ENCODE measurements at places on chromosomes 6 and 20. TPM values are rescaled to one million over a fixed set of nuclear protein-coding genes. Genes with fewer than 3 reads are reported as not detected.
A peak's percentile ranks its signal among the peaks of the same experiment; 100 is the strongest.

FOXS1 gene
- not detected for total RNA-seq

CTCFL gene
- not detected for total RNA-seq

PRR18 gene
- total RNA-seq: not detected

TCEA2 gene
- 28.4 TPM for total RNA-seq

OTOR gene
- not detected for total RNA-seq

ARG1 gene
- total RNA-seq: 0.36 TPM

SLPI gene
- total RNA-seq: not detected

NMBR gene
- total RNA-seq: not detected

HLA-G gene
- total RNA-seq: 2.9 TPM

- no peak overlapping the region for H3K4me3 ChIP-seq
- DNase-seq: no peak
- no peaks in the 10 kb centered on the region for H3K36me3 ChIP-seq
- no peak overlapping the region for H3K27ac ChIP-seq
- no peaks in the 10 kb centered on the region for H3K27me3 ChIP-seq
These were observed 14.9 kb downstream of the CST3 start for GRCh38 chr20:23622839-23623343.

DNA sequence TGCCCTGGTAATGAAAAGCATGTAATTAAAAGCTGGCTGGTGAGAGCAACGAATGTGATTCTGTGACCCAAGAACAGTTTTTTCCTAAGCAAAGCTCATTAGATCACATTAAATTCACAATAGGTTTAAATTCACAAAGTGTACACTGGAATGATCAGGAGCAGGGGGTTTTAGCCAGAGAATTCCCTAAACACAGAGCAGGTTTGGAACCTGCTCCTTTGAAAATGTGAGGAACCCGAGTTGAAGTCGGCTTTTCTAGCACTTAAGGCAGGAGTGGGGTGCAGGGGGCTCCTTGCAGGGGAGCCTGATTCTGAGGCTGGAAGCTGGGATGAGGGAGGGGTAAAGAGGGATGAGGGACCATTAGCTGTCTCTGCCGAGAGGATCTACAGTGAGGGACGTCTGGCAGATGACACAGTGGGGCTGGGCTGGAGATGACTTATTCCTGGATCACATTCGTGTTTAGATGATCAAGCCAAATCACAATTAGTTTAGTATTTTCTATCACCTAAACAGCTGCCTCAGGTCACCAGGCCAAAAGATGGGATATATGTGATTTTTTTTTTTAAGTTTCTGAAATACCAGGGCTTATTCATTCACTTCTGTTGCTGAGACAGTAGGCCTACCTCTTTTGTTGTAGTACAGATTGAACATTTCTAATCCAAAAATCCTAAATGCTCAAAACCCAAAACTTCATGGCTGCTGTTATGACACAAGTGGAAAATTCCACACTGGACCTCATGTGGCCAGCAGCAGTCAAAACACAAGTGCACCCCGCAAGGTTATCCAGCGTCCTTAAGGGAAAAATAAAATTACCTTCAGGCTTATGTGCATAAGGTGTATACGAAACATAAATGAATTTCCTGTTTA is 93.1 kb upstream of the HIVEP1 start:
- H3K36me3 ChIP-seq: no peaks in the 10 kb centered on the region
- no peak for DNase-seq
- H3K27me3 ChIP-seq: no peaks in the 10 kb centered on the region
- H3K27ac ChIP-seq: no peak overlapping the region

DNA sequence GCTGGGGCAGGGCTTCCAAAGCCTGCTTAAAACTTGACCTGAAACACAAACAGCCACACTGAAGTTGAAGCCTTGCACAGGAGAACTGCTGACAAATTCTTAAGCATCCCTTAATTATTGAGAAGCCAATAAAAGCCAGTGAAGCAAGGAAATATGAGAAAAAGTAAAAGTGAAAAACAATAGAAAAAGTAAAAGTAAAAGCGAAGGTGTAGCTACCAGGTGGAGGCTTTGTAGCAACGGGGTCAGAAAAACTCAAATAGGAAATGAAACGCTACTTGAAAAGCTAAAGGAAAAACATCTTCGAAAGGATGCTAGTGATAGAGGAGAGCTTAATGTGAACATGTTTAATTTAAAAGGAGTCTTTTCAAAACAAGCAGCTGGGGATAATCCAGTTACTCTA is 97.4 kb downstream of the IRF4 start:
- peaks cover 23% of the 10 kb centered on the region for H3K36me3 ChIP-seq
- H3K4me3 ChIP-seq: no peak overlapping the region
- DNase-seq: no peak
- peaks cover 29% of the 10 kb centered on the region for H3K4me1 ChIP-seq
- H3K27me3 ChIP-seq: no peaks in the 10 kb centered on the region

- H3K27ac ChIP-seq: no peak overlapping the region
- H3K4me1 ChIP-seq: peaks cover 72% of the 10 kb centered on the region
- DNase-seq: no peak
- no peak overlapping the region for H3K4me3 ChIP-seq
- H3K27me3 ChIP-seq: no peaks in the 10 kb centered on the region
- peaks cover 13% of the 10 kb centered on the region for H3K36me3 ChIP-seq
These were observed 32.1 kb downstream of the PREX1 start for GRCh38 chr20:48795732-48796131.

GRCh38 chr6:106574741-106575458 is 54.4 kb downstream of the RTN4IP1 start:
- DNase-seq: no peak
- H3K27ac ChIP-seq: no peak overlapping the region
- no peaks in the 10 kb centered on the region for H3K27me3 ChIP-seq
- no peaks in the 10 kb centered on the region for H3K4me1 ChIP-seq
- peaks cover 15% of the 10 kb centered on the region for H3K36me3 ChIP-seq

- H3K36me3 ChIP-seq: no peaks in the 10 kb centered on the region
These were observed 170.2 kb downstream of the NFATC2 start for GRCh38 chr20:51372176-51372803.

GRCh38 chr20:44990425-44990824 is 24.1 kb downstream of the STK4 start:
- no peak for DNase-seq
- H3K27me3 ChIP-seq: no peaks in the 10 kb centered on the region
- peaks cover 41% of the 10 kb centered on the region for H3K4me1 ChIP-seq

GRCh38 chr20:34058831-34059230 is 53.2 kb downstream of the EIF2S2 start:
- peaks cover 24% of the 10 kb centered on the region for H3K36me3 ChIP-seq
- no peak overlapping the region for H3K4me3 ChIP-seq
- H3K4me1 ChIP-seq: peaks cover 44% of the 10 kb centered on the region
- H3K27ac ChIP-seq: peak overlapping the region; percentile 10
- no peaks in the 10 kb centered on the region for H3K27me3 ChIP-seq
- no peak for DNase-seq

- peaks cover 22% of the 10 kb centered on the region for H3K4me1 ChIP-seq
- H3K4me3 ChIP-seq: no peak overlapping the region
- no peak for DNase-seq
- no peaks in the 10 kb centered on the region for H3K27me3 ChIP-seq
These were observed 8.8 kb upstream of the CD83 start for GRCh38 chr6:14108571-14109410.

All from CD4-positive, alpha-beta T cell (primary cell).